ENCODE measurements at places on chromosomes 13 and 19. TPM values are rescaled to one million over a fixed set of nuclear protein-coding genes. Genes with fewer than 3 reads are reported as not detected.

ZNF541 gene
- total RNA-seq = 0.10 TPM

CD22 gene
- 7.4 TPM for total RNA-seq

LIM2 gene
- total RNA-seq = not detected

ZNF382 gene
- total RNA-seq = 21.0 TPM

TTC9B gene
- total RNA-seq = not detected

ARRDC5 gene
- not detected for total RNA-seq

MISP gene
- 2.9 TPM for total RNA-seq

HAUS5 gene
- total RNA-seq = 10.8 TPM

ZNF585A gene
- total RNA-seq = 12.8 TPM

ZNF491 gene
- total RNA-seq = 4.4 TPM

BRME1 gene
- 3.1 TPM for total RNA-seq

KCNC3 gene
- 1.0 TPM for total RNA-seq

PIBF1 gene
- total RNA-seq = 55.2 TPM

MAMSTR gene
- 4.3 TPM for total RNA-seq

LIN7B gene
- total RNA-seq = 6.1 TPM

ZNF730 gene
- total RNA-seq = 8.6 TPM

PMIS2 gene
- not detected for total RNA-seq

ZNF865 gene
- 5.0 TPM for total RNA-seq

ZNF844 gene
- 24.4 TPM for total RNA-seq

Measured in tongue (tissue), 3 donors.